ENCODE measurements at places on chromosomes 6 and 20.

- no peak for DNase-seq
These were observed 75.1 kb downstream of the IRAK1BP1 start for GRCh38 chr6:78942446-78942845.

DNA sequence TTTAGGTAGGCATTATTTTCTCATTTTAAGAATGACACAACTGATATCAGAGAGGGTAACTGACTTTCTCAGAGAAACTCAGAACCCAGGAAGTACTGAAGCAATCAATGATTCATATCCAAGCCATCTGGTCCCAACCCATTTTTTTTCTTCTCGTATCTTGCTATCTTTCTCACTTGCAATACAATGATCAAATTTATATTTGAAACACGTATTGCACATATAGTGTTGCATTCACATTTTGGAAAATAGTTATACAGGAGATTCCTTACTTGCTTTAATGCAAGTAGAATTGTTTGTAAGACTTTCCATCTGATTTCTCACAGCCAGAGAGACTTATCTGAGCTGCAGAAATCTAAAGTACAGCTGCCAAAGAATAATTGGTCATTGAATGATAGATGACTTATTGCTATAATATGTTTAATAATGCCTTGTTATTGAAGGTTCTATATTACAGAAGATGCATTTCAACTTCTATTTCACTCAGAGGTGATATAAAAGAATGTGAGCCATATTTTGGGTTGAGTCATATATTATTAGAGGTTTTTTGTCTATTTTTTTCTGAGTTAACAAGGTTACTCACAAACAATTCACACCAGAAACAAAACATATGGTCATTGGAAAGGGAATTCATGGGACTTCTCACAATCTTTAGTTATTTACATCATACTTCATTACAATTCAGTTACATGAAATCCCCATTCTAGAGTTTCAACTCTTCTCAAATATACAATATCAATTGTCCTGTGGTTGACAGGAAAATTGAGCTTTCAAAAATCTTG is 337.5 kb upstream of the CITED2 start:
- DNase-seq: no peak

DNA sequence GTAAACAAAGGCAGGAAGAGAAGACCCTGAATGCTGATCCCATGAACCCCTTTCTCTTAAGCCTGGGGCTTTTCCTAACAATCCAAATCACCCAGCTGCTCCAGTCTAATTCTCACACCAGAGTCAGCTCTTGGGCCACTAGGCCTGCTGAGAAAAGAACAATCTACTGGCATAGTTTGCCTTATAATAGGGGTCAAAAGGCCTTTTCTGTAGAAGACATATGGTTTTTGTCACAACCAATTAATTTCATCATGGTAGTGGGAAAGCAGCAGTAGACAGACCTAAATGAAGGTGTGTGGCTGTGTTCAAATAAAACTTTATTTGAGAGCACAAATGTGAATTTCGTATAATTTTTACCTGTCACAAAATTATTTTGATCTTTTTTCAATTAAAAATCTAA is 994.7 kb upstream of the EPHA7 start:
- DNase-seq: no peak

- DNase-seq: no peak
These were observed 67.8 kb downstream of the ENPP1 start for GRCh38 chr6:131875647-131876046.

- no peak for DNase-seq
These were observed 194.2 kb downstream of the PRL start for GRCh38 chr6:22102671-22103070.

- DNase-seq: peak; percentile 41
These were observed 1.9 kb upstream of the FUCA2 start for GRCh38 chr6:143513410-143513809.

GRCh38 chr6:37960139-37960935 is 140.8 kb downstream of the ZFAND3 start:
- DNase-seq: no peak
